H9 (cell line): ENCODE measurements at places on chromosomes 4 and X. TPM values are rescaled to one million over a fixed set of nuclear protein-coding genes. Genes with fewer than 3 reads are reported as not detected.

DNA sequence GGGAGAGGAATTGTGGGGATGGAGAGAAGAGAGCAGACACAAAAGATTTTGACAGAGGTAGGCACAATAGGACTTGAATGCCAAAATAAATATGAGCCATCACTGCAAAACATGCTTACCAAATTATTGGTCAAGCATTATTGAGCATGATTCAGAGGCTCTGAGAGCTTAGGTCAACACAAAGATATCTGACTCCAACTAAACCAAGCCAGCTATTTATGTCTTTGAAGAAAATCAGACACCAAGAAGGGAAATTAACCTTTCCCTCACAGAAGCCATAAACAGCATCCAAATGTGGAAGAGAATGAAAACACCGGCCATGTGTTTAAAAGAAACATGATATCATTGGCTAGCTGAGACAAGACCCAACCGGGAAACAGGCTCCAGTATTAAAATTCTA, 323.2 kb downstream of the RAB28 start:
- peaks cover 3% of the 10 kb centered on the region for H3K4me1 ChIP-seq
- DNase-seq, result no peak
- no peak overlapping the region for H3K4me3 ChIP-seq

GRCh38 chrX:87846956-87847355, 329.4 kb downstream of the KLHL4 start:
- H3K36me3 ChIP-seq, result no peaks in the 10 kb centered on the region; the same call in 1 of the 2 replicates
- no peak for DNase-seq
- H3K27ac ChIP-seq, result no peak overlapping the region
- no peak overlapping the region for H3K4me3 ChIP-seq

GRCh38 chrX:12229986-12230385, 91.7 kb downstream of the FRMPD4 start:
- peaks cover 5% of the 10 kb centered on the region; the same call in 1 of the 2 replicates for H3K36me3 ChIP-seq
- DNase-seq, result no peak
- no peak overlapping the region for H3K27ac ChIP-seq
- no peak overlapping the region for H3K4me3 ChIP-seq
- H3K4me1 ChIP-seq, result no peaks in the 10 kb centered on the region

DNA sequence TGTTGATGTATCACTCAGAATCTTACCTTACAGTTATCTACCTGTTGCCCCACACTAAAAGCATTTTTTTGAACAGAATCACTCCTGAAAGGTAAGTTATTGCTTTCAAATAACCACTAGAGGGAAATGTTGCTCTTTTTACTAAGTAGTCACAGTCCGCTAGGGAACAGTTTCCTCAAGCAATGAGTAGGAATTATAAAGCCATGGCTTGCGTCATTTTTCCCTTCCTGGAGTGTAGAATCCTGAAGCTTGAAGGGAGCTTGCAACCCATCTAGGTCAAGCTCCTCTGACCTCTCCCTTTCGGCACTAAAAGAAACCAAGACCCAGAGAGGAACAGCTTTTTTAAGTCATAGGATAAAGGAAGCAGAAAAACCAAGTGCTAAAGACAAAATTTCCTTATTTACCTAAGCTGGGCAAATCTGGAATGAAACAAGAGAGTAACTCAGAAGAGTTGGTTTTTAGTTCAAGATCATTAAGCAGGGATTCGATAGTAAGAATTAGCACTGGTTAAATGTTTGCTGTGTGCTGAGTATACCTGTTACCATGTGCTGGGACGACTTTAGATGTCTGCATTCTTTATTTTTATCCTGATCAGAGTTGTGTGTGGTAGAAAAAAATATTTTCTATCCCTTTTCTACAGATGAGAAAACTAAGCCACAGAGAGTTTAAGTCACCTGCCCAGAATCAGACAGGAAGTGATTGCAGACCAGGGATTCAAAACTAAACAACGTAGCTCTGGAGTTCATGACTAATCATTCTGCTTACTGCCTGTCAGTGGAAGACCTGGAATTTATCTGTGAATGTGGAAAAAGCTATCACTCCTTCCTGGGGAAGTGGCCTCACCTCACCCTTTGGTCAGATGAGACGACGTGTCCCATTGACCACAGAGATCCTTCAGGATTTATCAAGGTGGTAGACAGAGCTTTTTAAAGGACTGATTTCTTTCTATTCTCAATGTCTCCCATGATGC, 631.5 kb downstream of the RAB28 start:
- H3K4me1 ChIP-seq, result no peaks in the 10 kb centered on the region
- H3K27me3 ChIP-seq, result no peaks in the 10 kb centered on the region
- no peak overlapping the region for H3K4me3 ChIP-seq
- DNase-seq, result peak; percentile 48
- no peak overlapping the region for H3K27ac ChIP-seq
- H3K36me3 ChIP-seq, result no peaks in the 10 kb centered on the region

The KLB gene
- 0.07 TPM in 2 replicates for total RNA-seq

The MAOA gene
- 0.28 and 0.44 TPM in 2 replicates for total RNA-seq

- H3K27ac ChIP-seq, result no peak overlapping the region
- H3K27me3 ChIP-seq, result no peaks in the 10 kb centered on the region
- no peak for DNase-seq
- H3K4me3 ChIP-seq, result no peak overlapping the region
- H3K4me1 ChIP-seq, result no peaks in the 10 kb centered on the region
These were observed 931.7 kb downstream of the CENPC start for GRCh38 chr4:66613591-66613990.

GRCh38 chrX:111387470-111388070, 24.4 kb downstream of the DCX start:
- H3K36me3 ChIP-seq, result no peaks in the 10 kb centered on the region
- H3K27me3 ChIP-seq, result no peaks in the 10 kb centered on the region
- H3K4me1 ChIP-seq, result peaks cover 4% of the 10 kb centered on the region; the same call in 1 of the 2 replicates
- no peak overlapping the region for H3K4me3 ChIP-seq
- DNase-seq, result no peak

DNA sequence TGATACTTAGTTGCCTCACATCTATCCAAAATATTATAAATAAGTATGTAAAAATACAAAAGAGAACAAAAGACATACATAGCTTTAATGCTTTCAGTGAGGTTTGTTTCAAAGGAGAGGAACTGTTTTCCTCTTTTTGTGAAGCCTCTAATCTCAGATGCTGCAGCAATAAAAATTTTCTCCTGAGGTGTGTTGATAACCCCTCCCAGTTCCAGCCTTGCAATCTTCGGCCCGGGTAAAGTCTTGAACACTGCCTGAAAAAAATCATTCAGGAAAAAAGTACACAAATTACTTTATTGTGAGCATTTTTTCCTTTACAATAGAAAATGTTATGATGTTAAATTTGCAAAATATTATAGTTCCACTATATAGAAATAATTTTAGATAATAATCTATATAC, 8.8 kb downstream of the BBS7 start:
- H3K27me3 ChIP-seq, result no peaks in the 10 kb centered on the region
- DNase-seq, result no peak
- H3K4me1 ChIP-seq, result no peaks in the 10 kb centered on the region
- no peak overlapping the region for H3K4me3 ChIP-seq
- no peak overlapping the region for H3K27ac ChIP-seq

The PRSS12 gene
- 5.0 and 5.4 TPM in 2 replicates for total RNA-seq

The SSX2 gene
- not detected in 2 replicates for total RNA-seq

The EIF1AX gene
- 158 and 167 TPM in 2 replicates for total RNA-seq
